ENCODE measurements at places on chromosomes 13 and 19.

DNA sequence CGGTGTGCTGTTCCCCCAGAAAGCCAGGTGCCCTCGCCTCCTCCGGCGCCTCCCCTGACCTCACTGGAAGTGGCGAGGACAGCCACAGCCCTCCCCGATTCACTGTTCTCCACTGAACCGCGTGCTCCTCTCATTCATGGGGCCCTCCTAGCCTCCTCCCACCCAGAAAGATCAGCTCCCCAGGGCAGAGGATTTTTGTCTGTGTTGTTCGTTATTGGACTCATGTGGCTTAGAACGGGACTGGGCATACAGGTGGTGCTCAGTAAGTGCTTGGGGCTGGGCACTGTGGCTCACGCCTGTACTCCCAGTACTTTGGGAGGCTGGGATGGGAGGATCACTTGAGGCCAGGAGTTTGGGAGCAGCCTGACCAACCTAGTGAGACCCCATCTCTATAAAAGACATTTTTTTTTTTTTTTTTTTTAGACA lies 3.8 kb downstream of the PRTN3 start:
- no peak for DNase-seq
- H3K36me3 ChIP-seq: peaks cover 4% of the 10 kb centered on the region
- peaks cover 47% of the 10 kb centered on the region for H3K27me3 ChIP-seq
- H3K4me1 ChIP-seq: peaks cover 5% of the 10 kb centered on the region

DNA sequence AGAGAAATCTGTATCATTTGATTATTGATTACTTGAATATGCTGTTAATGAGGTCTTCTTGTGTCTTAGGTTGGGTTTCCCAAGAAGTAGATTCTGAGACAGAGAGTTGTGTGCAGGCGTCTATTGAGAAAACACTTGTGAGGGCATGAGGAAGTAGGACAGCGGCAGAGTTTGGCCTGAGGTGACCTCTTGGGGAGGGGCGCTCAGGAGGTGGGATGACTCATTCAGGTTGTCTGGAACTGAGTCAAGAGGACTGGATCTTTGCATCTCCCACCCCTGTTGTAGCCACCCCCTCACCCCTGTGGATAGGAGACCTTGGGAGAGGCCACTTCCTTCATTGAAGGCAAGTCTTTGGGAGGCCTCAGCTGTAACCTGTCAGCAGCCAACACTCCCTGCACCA lies 35.2 kb upstream of the WDFY2 start:
- H3K4me3 ChIP-seq: no peak overlapping the region
- no peak overlapping the region for H3K27ac ChIP-seq
- peaks cover 21% of the 10 kb centered on the region for H3K4me1 ChIP-seq
- no peaks in the 10 kb centered on the region for H3K36me3 ChIP-seq
- no peak for DNase-seq

GRCh38 chr19:45323671-45324081 lies 1.0 kb upstream of the CKM start:
- DNase-seq: no peak
- H3K27ac ChIP-seq: no peak overlapping the region
- H3K36me3 ChIP-seq: no peaks in the 10 kb centered on the region
- H3K27me3 ChIP-seq: peaks cover 25% of the 10 kb centered on the region
- H3K4me1 ChIP-seq: no peaks in the 10 kb centered on the region

GRCh38 chr13:23572836-23573235 lies 2.6 kb downstream of the TNFRSF19 start:
- no peak for DNase-seq
- no peak overlapping the region for H3K27ac ChIP-seq
- H3K36me3 ChIP-seq: no peaks in the 10 kb centered on the region
- peaks cover 55% of the 10 kb centered on the region for H3K27me3 ChIP-seq
- H3K4me3 ChIP-seq: no peak overlapping the region
- H3K4me1 ChIP-seq: peaks cover 30% of the 10 kb centered on the region

DNA sequence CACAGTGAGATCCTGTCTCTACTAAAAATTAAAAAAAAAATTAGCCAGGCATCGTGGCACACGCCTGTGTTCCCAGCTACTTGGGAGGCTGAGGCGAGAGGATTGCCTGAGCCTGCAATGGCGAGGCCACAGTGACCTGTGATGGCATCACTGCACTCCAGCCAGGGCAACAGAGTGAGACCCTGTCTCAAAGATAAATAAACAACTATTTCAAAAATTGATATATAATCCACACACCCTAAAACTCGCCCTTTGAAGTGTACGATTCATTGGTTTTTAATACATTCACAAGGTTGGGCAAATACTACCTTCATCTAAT lies 12.1 kb upstream of the TICAM1 start:
- DNase-seq: no peak
- no peaks in the 10 kb centered on the region for H3K27me3 ChIP-seq
- peaks cover 7% of the 10 kb centered on the region for H3K36me3 ChIP-seq
- peaks cover 15% of the 10 kb centered on the region for H3K4me1 ChIP-seq

DNA sequence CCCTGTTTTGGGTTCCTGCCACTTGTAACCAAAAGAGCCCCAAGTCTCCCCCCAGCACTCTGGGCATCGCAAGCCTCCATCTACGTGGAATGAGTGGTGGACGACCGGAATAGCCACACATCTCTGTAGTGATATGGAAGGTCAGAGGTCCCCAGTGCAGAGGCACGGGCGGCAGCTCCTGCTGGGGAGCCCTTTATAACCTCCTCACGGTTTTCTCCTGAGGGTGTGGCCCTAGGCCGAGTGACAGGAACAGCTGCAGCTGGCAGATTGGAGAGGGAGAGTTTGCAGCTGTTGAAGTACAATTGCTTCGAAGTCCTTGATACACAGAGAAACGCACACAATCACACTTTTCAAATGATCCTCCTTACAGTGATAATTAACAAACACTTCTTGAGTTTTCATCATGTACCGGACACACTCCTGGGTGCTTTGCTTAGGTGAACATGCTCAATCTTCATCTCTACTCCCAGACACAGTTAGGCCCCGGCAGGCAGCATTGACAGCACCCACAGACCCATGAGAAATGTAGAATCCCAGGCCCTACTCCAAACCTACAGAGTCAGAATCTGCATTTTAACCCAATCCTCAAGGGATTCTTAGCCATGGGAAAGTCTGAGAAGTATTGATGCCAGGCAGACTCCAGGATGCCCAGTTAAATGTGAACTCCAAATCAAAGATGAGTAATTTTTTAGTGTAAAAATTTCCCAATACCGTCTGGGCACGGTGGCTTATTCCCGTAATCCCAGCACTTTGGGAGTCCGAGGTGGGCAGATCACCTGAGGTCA lies 4.9 kb upstream of the ZNF787 start:
- H3K4me3 ChIP-seq: no peak overlapping the region
- H3K4me1 ChIP-seq: peaks cover 22% of the 10 kb centered on the region
- DNase-seq: no peak
- no peaks in the 10 kb centered on the region for H3K27me3 ChIP-seq
- H3K27ac ChIP-seq: no peak overlapping the region
- peaks cover 2% of the 10 kb centered on the region for H3K36me3 ChIP-seq

DNA sequence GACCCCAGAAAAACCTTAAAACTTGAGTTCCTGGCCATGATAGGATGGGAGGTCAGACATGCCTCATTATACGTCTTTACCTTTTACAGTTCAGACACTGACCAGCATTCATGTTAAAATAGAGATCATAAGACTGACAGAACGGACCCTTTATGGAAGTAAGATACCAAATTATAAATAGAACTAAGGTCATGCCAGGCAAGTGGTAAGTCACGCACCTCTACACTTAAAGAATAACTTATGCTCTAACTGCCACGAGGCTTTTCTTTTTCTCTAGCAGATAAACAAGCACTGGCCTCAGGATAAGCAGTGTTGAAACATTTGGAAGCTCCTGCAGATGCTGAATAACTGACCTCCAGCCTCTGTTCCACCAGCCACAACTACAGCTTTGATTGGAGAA lies 28.4 kb downstream of the GPR42 start:
- H3K36me3 ChIP-seq: no peaks in the 10 kb centered on the region
- H3K4me1 ChIP-seq: peaks cover 26% of the 10 kb centered on the region
- H3K4me3 ChIP-seq: no peak overlapping the region
- H3K27me3 ChIP-seq: no peaks in the 10 kb centered on the region
- no peak for DNase-seq
- H3K27ac ChIP-seq: no peak overlapping the region

- no peak for DNase-seq
- no peaks in the 10 kb centered on the region for H3K4me1 ChIP-seq
- no peak overlapping the region for H3K4me3 ChIP-seq
- H3K36me3 ChIP-seq: no peaks in the 10 kb centered on the region
- no peak overlapping the region for H3K27ac ChIP-seq
- no peaks in the 10 kb centered on the region for H3K27me3 ChIP-seq
Measured at GRCh38 chr13:34352958-34353357, 535.0 kb downstream of the RFC3 start.

GRCh38 chr13:26618726-26619125 lies 61.2 kb downstream of the WASF3 start:
- H3K36me3 ChIP-seq: no peaks in the 10 kb centered on the region
- H3K27ac ChIP-seq: no peak overlapping the region
- no peak for DNase-seq
- H3K27me3 ChIP-seq: peaks cover 26% of the 10 kb centered on the region
- no peak overlapping the region for H3K4me3 ChIP-seq

DNA sequence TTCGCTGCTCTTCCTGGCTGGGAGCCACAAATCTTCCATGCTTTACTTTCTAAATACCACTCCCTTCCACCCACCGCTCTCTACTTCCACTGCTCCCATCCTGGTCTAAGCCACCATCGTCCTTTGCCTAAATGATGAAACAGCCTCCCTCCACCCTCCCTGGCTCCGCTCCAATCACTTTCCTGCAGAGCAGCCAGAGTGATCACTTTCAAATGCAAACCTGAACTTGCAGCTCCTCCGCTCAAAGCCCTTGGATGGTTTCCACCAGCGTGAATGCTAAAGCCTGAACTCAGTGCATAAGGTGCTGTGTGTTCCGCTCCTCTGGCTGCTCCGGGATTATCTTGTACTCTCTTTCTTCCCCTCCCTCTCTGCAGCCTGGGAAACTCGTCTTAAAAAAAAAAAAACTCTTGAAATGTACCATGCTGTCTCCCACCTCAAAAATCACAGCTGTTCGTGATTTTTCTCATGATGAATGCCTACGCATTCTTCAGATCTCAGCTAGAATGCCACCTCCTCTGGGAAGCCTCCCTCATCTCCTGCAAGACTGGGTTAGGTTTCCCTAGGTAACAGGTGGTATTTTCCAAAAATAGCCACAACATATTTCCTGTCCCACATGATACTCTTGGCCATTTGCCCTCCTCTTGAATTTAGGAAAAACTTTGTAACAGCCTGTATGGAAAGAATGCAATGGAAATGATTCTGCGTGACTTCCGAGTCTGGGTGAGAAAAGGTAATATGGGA lies 3.7 kb upstream of the SIN3B start:
- H3K4me3 ChIP-seq: peak overlapping the region; percentile 73
- DNase-seq: no peak
- H3K27me3 ChIP-seq: peaks cover 28% of the 10 kb centered on the region
- H3K4me1 ChIP-seq: peaks cover 38% of the 10 kb centered on the region

- no peak overlapping the region for H3K4me3 ChIP-seq
- DNase-seq: no peak
- peaks cover 2% of the 10 kb centered on the region for H3K36me3 ChIP-seq
- H3K4me1 ChIP-seq: no peaks in the 10 kb centered on the region
Measured at GRCh38 chr13:77903435-77903834, 15.2 kb downstream of the EDNRB start.

- no peak for DNase-seq
- peaks cover 8% of the 10 kb centered on the region for H3K27me3 ChIP-seq
- H3K36me3 ChIP-seq: no peaks in the 10 kb centered on the region
- H3K4me3 ChIP-seq: no peak overlapping the region
Measured at GRCh38 chr19:35344511-35345031, 3.1 kb upstream of the FFAR1 start.

Measured in activated T-cell treated with anti-CD3 and anti-CD28 coated beads, Interleukin-2, amount 50 U/mL, for 72 hours (primary cell).